ENCODE measurements at places on chromosomes 16 and 17.
A peak's percentile ranks its signal among the peaks of the same experiment; 100 is the strongest.

- H3K4me3 ChIP-seq = no peak overlapping the region
- peaks cover 5% of the 10 kb centered on the region for H3K27me3 ChIP-seq
- no peak overlapping the region for H3K27ac ChIP-seq
- H3K36me3 ChIP-seq = no peaks in the 10 kb centered on the region
Measured at GRCh38 chr16:79543219-79543618, 57.3 kb downstream of the MAF start.

GRCh38 chr17:50495918-50496317 lies 12.3 kb upstream of the MYCBPAP start:
- no peaks in the 10 kb centered on the region for H3K36me3 ChIP-seq
- H3K4me3 ChIP-seq = no peak overlapping the region
- H3K27ac ChIP-seq = no peak overlapping the region
- no peaks in the 10 kb centered on the region for H3K4me1 ChIP-seq

DNA sequence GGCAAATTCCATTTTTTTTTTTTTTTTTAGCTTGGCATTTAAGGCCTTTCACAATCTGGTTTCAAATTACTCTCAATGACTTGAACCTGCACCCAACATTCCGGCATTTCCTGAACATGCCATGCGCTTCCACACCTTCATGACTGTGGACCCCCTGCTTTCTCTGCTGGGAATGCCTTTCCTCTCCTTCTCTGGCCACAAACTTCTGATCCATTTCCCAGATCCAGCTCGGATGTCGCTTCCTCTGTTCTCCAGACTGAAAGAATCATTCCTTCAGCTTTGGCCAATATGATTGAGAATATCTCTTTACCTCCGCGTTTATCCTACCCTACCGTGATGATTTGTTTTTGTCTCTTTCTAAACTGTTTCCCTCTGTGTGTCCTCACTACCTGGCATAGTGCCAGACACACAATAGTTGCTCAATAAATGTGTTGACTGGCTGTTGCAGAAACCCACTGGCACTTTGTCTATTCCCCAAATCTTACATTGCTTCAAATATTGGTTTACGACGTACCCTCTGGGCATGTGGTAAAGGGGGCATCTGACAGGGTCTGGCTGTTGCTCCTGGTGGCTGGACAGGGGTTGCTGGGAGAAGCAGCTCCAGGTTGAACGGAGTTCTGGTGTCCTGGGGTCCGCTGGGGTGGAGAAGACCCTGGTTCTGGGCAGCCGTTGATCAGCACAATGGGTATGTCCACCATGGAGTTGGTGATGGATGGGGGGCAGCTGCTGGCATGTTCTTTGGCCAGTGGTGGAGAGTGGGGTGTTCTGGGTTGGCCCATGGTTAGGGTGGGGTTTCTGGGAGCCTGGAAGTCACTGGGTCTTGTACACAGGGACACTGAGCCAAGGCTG lies 14.7 kb downstream of the TNS4 start:
- no peak for DNase-seq
- H3K27ac ChIP-seq = no peak overlapping the region
- H3K36me3 ChIP-seq = no peaks in the 10 kb centered on the region
- peaks cover 45% of the 10 kb centered on the region for H3K4me1 ChIP-seq

GRCh38 chr17:32971171-32971570 lies 20.5 kb upstream of the SPACA3 start:
- peaks cover 3% of the 10 kb centered on the region for H3K27me3 ChIP-seq
- no peak for DNase-seq
- H3K27ac ChIP-seq = no peak overlapping the region
- no peaks in the 10 kb centered on the region for H3K4me1 ChIP-seq
- no peaks in the 10 kb centered on the region for H3K36me3 ChIP-seq
- H3K4me3 ChIP-seq = no peak overlapping the region

- H3K36me3 ChIP-seq = no peaks in the 10 kb centered on the region
- peaks cover 3% of the 10 kb centered on the region for H3K4me1 ChIP-seq
- H3K4me3 ChIP-seq = no peak overlapping the region
- H3K27me3 ChIP-seq = peaks cover 2% of the 10 kb centered on the region
- DNase-seq = no peak
Measured at GRCh38 chr16:15770512-15770911, 86.3 kb downstream of the MYH11 start.

- peaks cover 28% of the 10 kb centered on the region for H3K4me1 ChIP-seq
- H3K4me3 ChIP-seq = peak overlapping the region; percentile 90
- DNase-seq = no peak
- no peaks in the 10 kb centered on the region for H3K27me3 ChIP-seq
- H3K36me3 ChIP-seq = peaks cover 45% of the 10 kb centered on the region
Measured at GRCh38 chr16:2776500-2777139, 460 bp downstream of the ELOB start.

DNA sequence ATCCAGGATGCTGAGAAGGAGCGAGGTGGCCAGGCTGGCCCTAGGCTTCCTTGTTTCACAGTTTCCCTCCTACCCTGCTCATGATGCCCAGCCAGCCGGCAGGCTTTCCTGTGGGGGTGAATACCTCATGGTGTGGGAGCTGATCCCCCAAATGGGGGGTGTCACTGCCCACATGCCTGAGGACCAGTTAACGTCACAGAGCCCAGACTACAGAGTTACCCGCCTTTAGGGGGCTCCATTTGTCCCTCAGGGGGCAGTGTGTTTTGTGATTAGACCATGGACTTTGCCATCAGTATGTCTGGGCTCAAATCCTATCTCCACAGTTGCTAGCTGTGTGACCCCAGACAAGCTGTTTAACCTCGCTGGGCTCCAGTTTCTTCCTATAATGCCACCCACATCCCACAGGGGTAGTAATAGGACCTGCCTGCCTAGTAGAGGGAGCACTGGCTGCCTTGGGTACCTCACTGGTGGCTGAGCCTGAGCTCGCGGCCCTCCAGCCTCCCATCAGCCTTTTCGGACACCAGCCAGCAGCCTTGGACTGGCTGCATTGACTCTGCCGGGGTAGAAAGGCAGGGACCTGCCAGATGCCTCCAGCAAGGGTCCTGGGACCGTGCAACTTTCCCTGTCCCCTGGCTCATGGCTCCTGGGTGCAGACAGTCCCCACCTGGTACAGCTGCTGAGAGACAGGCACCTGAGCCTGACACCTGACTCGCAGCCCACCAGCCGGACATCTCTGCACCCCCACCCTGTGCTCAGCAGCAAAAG lies 87.5 kb upstream of the GSE1 start:
- H3K27me3 ChIP-seq = peaks cover 15% of the 10 kb centered on the region
- H3K4me3 ChIP-seq = no peak overlapping the region
- no peak for DNase-seq
- no peaks in the 10 kb centered on the region for H3K4me1 ChIP-seq
- no peak overlapping the region for H3K27ac ChIP-seq

- H3K36me3 ChIP-seq = peaks cover 3% of the 10 kb centered on the region
- peaks cover 33% of the 10 kb centered on the region for H3K4me1 ChIP-seq
- peak overlapping the region; percentile 52 for H3K27ac ChIP-seq
- peak overlapping the region; percentile 93 for H3K4me3 ChIP-seq
- H3K27me3 ChIP-seq = no peaks in the 10 kb centered on the region
Measured at GRCh38 chr16:68236826-68237242, 907 bp upstream of the ESRP2 start.

GRCh38 chr17:2400474-2400866 lies 390 bp downstream of the MNT start:
- peaks cover 12% of the 10 kb centered on the region for H3K36me3 ChIP-seq
- H3K4me3 ChIP-seq = peak overlapping the region; percentile 94
- DNase-seq = peak; percentile 59
- no peaks in the 10 kb centered on the region for H3K27me3 ChIP-seq
- peaks cover 51% of the 10 kb centered on the region for H3K4me1 ChIP-seq

DNA sequence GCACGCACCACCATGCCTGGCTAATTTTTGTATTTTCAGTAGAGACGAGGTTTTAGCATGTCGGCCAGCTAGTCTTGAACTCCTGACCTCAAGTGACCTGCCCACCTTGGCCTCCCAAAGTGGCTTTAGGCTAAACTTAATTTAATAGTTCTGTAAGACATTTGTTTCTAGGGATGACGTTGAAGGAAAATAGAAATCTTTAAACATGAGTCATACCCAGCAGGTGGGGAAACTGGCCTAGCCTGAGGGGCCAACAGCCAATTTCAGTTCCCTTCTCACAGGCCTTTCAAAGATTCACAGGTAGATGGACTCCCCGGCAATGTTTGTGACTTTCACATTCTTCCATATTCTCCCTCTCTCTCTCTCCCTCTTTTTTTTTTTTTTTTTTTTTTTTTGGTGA lies 18.1 kb upstream of the ITPRIPL2 start:
- peak overlapping the region; percentile 16 for H3K27ac ChIP-seq
- H3K4me1 ChIP-seq = peaks cover 18% of the 10 kb centered on the region
- no peak overlapping the region for H3K4me3 ChIP-seq
- H3K36me3 ChIP-seq = no peaks in the 10 kb centered on the region

- H3K36me3 ChIP-seq = peaks cover 40% of the 10 kb centered on the region
- no peak overlapping the region for H3K4me3 ChIP-seq
- no peak overlapping the region for H3K27ac ChIP-seq
- no peaks in the 10 kb centered on the region for H3K4me1 ChIP-seq
Measured at GRCh38 chr17:82394278-82394677, 22.7 kb downstream of the UTS2R start.

- H3K36me3 ChIP-seq = no peaks in the 10 kb centered on the region
- no peak overlapping the region for H3K4me3 ChIP-seq
- H3K4me1 ChIP-seq = peaks cover 5% of the 10 kb centered on the region
- H3K27me3 ChIP-seq = no peaks in the 10 kb centered on the region
- H3K27ac ChIP-seq = no peak overlapping the region
- DNase-seq = no peak
Measured at GRCh38 chr16:53913920-53914319, 210.0 kb downstream of the FTO start.

- no peak overlapping the region for H3K4me3 ChIP-seq
- no peaks in the 10 kb centered on the region for H3K4me1 ChIP-seq
- peaks cover 4% of the 10 kb centered on the region for H3K27me3 ChIP-seq
- no peaks in the 10 kb centered on the region for H3K36me3 ChIP-seq
- DNase-seq = no peak
Measured at GRCh38 chr17:39582658-39583057, 25.1 kb downstream of the NEUROD2 start.

GRCh38 chr17:43406676-43407645 lies 8.2 kb downstream of the ARL4D start:
- H3K27ac ChIP-seq = no peak overlapping the region
- DNase-seq = no peak
- H3K27me3 ChIP-seq = peaks cover 15% of the 10 kb centered on the region
- no peak overlapping the region for H3K4me3 ChIP-seq

DNA sequence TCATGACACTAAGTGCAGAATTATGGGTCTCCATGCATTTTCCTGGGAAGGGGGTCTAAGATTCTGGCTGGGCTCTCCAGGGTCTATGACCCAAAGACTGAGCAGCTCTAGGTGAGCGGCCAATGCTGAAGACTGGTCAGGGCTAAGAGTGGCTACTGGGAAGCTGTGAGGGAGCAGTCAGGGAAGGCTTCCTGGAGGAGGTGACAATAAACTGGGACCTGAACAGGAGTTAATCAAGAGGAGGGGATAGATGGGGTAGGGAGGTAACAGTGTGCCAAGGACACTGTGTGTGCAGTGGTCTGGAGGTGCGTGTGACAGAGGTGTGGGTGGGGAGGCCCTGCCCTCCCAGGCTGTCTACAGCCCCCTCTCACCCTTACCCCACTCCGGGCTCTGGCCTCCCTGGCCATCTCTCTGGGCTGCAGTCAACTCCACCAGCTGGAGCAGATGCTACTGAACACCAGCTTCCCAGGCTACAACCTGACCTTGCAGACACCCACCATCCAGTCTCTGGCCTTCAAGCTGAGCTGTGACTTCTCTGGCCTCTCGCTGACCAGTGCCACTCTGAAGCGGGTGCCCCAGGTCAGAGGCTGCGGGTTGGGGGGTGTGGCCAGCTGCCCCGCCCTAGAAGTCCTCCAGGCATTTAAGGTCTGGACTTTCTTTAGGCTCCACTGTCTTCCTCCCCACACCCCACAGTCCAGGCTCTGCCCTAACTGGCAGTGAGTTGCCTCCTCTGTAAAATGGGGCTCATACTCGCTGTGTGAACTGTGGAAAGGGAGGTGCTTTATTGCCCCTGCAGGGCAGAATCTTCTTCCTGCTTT lies 20.4 kb downstream of the ADGRG5 start:
- H3K27me3 ChIP-seq = no peaks in the 10 kb centered on the region
- H3K36me3 ChIP-seq = peaks cover 82% of the 10 kb centered on the region
- H3K4me3 ChIP-seq = no peak overlapping the region
- H3K27ac ChIP-seq = no peak overlapping the region
- no peak for DNase-seq

DNA sequence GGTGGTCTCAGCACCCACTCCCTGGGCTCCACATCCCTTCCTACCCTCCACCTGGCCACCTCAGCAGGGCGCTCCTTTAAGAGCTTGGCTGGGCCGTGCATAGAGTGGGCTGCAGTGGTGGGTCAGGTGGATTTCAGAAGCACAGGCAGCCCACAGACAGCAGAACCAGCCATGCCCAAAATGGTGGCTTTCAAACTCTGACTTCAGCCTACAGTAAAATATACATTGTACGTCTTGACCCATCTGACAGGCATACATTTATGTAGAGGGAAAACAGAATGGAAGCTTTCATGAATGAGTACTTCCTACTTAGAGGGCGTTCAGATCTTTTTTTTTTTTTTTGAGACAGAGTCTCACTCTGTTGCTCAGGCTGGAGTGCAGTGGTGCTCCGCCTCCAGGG lies 26.0 kb upstream of the LASP1NB start:
- DNase-seq = no peak
- H3K36me3 ChIP-seq = peaks cover 51% of the 10 kb centered on the region
- peak overlapping the region; percentile 55 for H3K4me3 ChIP-seq
- H3K27ac ChIP-seq = peak overlapping the region; percentile 93
- peaks cover 42% of the 10 kb centered on the region for H3K4me1 ChIP-seq
- H3K27me3 ChIP-seq = no peaks in the 10 kb centered on the region

DNA sequence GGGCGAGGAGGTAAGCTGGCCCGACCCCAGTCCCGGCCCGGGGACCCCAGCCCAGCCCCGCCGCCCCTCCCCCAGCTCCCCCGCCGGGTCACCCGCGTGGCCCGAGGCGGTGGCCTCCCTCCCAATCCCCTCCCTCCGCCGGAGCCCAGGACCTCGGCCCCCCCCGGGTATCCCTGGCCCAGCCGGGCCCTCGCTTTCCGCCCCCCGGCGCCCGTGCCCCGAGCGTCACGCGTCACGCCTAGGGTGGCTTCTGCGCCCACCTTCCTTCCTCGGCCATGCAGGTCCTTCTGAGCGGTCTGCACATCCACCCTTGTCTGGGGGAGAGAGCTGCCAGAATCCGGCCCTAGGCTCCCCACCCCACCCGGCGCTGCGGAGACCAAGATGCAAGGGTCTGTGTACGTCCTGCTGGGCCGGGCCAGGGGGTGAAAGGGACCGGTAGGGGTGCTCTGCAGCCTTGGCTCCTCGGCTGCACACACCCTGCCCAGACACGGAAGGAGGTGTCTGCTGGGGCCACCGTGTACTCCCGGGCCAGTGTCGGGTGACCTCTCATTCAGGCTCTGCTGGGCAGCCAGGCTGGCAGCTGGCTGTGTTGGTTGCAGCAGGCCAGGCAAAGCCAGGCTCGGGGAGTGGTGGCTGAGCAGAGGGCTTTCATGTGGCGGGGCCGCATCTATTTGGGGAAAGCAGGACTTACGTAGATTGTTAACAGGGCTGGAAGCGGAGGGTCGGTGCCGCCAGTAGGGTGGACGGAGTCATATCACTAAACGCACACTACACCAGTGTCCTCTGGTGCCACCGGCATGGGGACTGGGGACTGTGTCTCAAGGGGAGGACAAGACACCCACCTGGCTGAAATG lies 754 bp downstream of the RAB11FIP4 start:
- peak overlapping the region; percentile 70 for H3K4me3 ChIP-seq
- no peaks in the 10 kb centered on the region for H3K36me3 ChIP-seq
- peak; percentile 25 for DNase-seq
- H3K27ac ChIP-seq = no peak overlapping the region

GRCh38 chr16:71648162-71648561 lies 22.2 kb downstream of the MARVELD3 start:
- no peaks in the 10 kb centered on the region for H3K27me3 ChIP-seq
- H3K27ac ChIP-seq = no peak overlapping the region
- no peaks in the 10 kb centered on the region for H3K4me1 ChIP-seq
- H3K4me3 ChIP-seq = no peak overlapping the region

GRCh38 chr16:50474138-50474537 lies 74.1 kb upstream of the NKD1 start:
- peaks cover 23% of the 10 kb centered on the region for H3K27me3 ChIP-seq
- H3K4me1 ChIP-seq = no peaks in the 10 kb centered on the region
- no peaks in the 10 kb centered on the region for H3K36me3 ChIP-seq
- no peak for DNase-seq
- no peak overlapping the region for H3K27ac ChIP-seq

Measured in activated B cell treated with CpG ODN at 0.5 μM for 24 hours (primary cell).